ENCODE measurements at places on chromosomes 1 and 21. TPM values are rescaled to one million over a fixed set of nuclear protein-coding genes. Genes with fewer than 3 reads are reported as not detected.

- no peak for DNase-seq
Observed at GRCh38 chr1:25256578-25256965, 9.3 kb upstream of the RSRP1 start.

The NIPAL3 gene
- 14.0 TPM for polyA plus RNA-seq

GRCh38 chr1:225881081-225881958 is 860 bp downstream of the TMEM63A start:
- DNase-seq: peak; percentile 61

GRCh38 chr21:16323596-16323995 is 593.8 kb downstream of the USP25 start:
- no peak for DNase-seq

DNA sequence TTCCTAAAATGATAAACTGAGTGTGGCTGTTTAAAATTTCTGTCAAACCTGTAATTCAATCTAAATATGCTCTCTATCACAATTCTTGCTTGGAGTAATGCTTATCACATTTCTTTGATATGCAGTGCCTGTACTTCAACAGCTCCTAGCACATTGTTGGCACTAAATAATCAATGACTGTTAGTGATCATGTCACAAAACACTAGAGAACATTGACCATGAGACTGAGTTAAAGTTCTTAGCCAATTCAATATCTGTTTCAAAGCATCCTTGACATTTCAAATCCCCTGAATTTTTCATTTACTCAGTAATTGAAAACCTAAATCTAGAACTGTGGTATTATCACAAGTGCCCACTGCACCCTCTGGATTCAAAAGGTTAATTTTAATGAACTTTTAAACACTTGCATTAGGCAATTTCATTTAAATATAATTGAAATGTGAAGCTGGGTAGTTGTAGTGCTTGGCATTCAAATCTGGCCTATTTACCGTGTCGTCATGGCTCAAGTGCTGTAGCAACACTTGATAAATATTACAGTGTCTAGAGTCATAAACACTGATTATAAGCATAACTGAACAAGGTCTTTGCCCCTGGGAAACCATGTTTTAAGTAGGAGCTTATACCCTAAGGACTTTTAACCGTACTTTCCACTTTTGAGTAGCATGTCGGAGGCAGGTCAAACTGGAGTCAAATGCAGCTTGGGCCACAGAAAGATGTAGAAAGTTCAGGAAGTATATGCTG is 143.6 kb downstream of the LRRC7 start:
- DNase-seq: peak; percentile 70

The RHBDL2 gene
- 3.3 TPM for polyA plus RNA-seq

- DNase-seq: no peak
Observed at GRCh38 chr1:93705892-93706500, 24.4 kb upstream of the BCAR3 start.

DNA sequence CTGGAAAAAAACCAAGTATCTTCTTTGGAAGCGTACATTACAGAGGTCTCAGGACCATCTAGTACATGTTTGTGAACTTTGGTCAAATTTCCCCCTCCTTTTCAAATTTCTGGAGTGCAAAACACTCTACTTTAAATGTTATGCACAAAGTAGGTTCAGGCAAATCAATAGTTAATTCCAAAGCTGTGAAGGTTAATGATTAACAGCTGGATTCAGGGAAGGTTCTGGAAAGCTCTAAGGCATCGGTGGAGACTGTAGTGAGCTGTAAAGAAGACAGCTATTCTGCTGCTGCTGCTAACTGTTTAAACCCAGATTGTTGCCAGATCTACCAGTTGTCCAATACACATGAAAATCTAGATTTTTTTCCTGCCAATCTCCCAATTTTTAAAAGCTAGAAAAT is 70.9 kb downstream of the ELAVL4 start:
- no peak for DNase-seq

DNA sequence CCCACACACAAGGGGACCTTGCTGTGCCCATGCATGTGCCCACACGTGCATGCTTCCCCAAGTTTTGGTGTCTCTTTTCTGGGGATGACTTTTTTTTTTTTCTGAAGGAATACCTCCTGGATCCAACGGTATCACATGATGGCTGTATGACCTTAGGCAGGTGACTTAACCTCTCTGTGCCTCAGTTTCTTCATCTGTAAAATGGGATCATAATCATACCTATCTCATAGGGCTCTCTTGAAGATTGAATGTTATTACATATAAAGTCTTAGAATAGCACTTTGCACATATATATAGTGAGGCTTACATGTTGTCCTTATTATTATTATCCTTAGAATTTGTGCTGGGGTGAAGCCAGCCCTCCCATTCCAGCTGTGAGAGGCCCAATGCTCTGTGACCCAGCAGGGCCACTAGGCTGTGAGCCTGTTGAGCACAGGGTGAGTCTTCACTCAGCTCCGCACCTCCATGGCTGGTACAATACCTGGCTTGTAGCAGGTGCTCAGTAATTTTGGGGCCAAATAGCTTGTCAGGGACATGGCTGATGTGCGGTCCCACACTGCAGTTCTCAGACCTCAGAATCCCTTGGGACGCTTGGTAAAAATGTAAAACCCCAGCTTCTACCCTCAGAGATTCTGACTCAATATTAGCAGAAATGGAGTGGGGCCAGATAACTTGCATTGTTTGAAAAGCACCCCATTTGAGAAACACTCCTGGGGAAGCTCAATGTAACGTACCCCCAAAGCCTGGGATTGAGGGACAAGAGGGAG is 20.6 kb downstream of the STUM start:
- no peak for DNase-seq

The UBXN10 gene
- 2.5 TPM for polyA plus RNA-seq

All from lung (tissue), 17 donors.